Right lung (tissue), 10 donors: ENCODE measurements at places on chromosomes 2 and 18.

GRCh38 chr2:144475044-144475443, 44.9 kb downstream of the ZEB2 start:
- DNase-seq = no peak

GRCh38 chr2:17181051-17181752, 337.0 kb downstream of the RAD51AP2 start:
- no peak for DNase-seq

GRCh38 chr2:218964041-218964771, 4.7 kb downstream of the CDK5R2 start:
- no peak for DNase-seq

DNA sequence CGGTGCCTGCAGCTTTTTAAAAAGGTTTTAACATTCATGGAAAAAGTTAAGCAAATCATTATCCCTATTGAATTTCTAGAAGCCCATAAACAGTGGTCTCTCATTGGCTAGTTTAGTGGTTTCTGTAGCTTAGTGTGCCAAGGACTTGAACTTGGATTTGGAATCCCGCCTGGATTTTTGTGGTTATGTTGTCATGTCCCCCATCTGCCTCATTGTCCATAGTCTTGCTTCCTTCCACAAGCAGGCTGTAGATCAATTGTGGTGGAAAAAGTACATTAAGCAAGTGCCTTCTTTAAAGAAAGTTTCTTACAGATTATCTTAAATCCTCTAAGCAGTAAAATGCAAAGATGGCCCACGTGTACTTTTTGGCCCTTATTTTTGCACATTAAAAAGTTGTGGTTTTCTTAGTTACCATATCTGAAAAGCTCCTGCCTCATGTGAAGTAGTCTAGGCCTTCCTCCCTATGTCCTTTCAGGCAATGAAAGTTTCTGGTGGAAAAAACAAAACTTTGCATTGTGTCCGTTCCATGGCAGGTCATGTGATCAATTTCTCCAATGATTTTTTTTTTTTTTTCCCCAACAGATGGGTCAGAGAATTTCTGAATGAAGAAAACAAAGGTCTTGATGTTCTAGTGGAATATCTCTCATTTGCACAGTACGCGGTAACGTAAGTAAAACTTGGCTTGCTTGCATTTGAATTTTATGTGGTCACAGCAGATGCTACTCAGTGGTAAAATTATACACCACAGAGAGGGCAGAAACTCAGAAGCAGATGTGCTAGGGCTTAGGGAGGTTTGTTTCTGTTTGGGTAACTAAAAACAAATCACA, 158.9 kb downstream of the PRPF40A start:
- no peak for DNase-seq

- DNase-seq = no peak
Measured at GRCh38 chr2:218016810-218017209, 14.0 kb upstream of the TNS1 start.

GRCh38 chr2:62604336-62604735, 98.3 kb upstream of the TMEM17 start:
- no peak for DNase-seq

GRCh38 chr2:133976659-133977058, 277.2 kb upstream of the MGAT5 start:
- DNase-seq = no peak

DNA sequence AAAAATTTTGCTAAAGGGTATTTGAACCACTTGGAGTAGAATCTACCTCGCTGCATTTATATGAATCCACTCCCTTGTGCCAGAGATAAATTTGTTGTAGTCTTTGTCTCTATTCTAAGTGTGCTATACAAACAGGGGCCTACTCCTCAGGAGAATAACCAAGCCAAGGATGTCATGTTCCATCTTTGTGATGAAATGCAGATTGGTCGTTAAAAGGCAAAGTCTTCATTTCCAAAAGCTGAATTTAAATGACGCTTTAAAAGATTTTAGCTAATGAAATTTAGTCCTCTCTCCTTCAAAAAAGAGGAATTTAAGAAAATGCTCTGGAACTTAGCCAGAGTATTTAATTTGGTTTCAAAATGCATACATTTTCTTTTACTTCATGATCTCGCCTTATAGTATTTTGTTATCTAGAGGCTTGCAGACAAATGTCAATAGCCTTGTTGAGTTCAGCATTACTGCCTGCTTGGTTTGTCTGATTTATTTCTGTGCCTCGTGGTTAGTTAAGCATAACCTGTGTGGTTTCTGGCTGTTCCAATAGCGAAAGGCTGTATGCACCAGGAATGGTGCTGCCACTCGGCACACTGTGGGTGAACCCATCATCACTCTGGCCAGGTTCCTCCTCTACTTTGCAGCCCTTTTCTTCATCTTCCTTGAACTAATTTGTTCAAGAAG, 417.6 kb downstream of the ZNF521 start:
- DNase-seq = no peak

GRCh38 chr2:29066997-29067605, 7.2 kb downstream of the PCARE start:
- DNase-seq = no peak

GRCh38 chr18:25288340-25288938, 63.5 kb downstream of the ZNF521 start:
- DNase-seq = no peak

- no peak for DNase-seq
Measured at GRCh38 chr2:190786404-190787166, 94.0 kb upstream of the GLS start.

GRCh38 chr2:17401096-17401495, 117.1 kb downstream of the RAD51AP2 start:
- no peak for DNase-seq

DNA sequence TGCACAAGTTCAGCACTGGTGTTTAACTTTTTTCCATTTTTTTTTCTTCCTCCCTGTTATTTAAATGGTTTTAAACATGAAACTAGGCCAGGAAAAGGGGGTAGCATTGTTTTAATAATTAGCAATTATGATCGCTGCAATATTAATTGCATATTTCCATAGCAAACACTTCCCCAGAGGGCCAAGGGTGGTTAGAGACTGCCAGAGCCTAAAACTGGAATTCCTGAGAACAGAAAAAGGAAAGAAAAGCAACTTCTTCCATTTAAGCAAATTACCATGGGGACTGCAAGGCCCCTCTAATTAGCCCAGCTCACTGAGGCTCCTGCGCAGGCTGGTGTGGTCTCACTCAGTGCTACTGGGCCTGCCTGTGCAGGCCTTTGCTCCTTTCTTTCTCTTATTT, 201.5 kb downstream of the SMAD2 start:
- DNase-seq = no peak

- DNase-seq = no peak
Measured at GRCh38 chr18:42176599-42176998, 221.6 kb downstream of the PIK3C3 start.

GRCh38 chr2:172930871-172931255, 144.8 kb upstream of the MAP3K20 start:
- DNase-seq = no peak

- DNase-seq = no peak
Measured at GRCh38 chr2:151904807-151905206, 76.6 kb upstream of the ARL5A start.

- DNase-seq = no peak
Measured at GRCh38 chr2:127706215-127706990, 5.1 kb downstream of the SFT2D3 start.

- DNase-seq = no peak
Measured at GRCh38 chr2:21814588-21815149, 690.9 kb downstream of the TDRD15 start.

DNA sequence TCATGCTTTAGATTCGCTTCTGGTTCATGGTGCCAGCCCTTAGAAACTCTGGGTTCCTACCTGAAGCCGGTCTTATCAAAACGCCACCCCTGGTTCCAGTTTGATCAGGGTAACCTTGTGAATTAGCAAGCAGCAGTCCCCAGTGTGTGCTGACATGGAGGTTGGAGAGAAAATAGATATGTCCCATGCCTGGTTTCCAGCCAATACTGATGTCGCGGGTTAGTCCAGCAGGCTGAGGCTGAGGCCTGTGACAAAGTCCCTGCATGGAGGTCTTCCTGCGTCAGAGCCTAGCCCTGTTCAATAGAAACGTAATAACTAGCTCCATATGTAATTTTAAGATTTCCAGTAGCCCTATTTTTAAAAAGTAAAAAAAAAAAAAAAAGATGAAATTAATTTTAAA, 28.2 kb downstream of the LPIN1 start:
- DNase-seq = no peak
